ENCODE measurements at places on chromosomes 5 and 9.

- no peak for DNase-seq
Measured at GRCh38 chr5:6761333-6761732, 48.1 kb downstream of the TENT4A start.

GRCh38 chr9:72527801-72528195 lies 6.4 kb downstream of the TMC1 start:
- DNase-seq, result no peak

GRCh38 chr9:20032413-20033006 lies 243.7 kb upstream of the SLC24A2 start:
- peak; percentile 23 for DNase-seq

GRCh38 chr9:36993933-36994764 lies 39.9 kb downstream of the PAX5 start:
- DNase-seq, result no peak

DNA sequence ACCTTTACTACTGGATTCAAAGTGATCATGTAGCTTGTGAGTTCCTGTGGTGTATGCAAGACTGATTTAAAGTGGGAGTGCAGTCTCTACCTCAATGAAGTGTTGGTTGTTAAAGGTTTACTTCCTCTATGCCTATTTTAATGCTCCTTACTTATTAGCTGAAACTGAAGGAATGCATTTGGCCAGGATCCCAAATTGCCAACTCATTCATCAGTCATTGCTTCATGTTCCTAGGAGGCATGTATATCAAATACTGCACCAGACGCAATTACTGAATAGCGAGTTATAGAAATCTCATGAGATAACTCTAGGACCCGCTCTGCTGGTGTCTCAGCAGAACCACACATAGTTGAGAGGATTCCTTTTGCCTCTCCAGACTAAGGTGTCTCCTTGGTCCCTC lies 143.0 kb upstream of the RPS23 start:
- peak; percentile 55 for DNase-seq

DNA sequence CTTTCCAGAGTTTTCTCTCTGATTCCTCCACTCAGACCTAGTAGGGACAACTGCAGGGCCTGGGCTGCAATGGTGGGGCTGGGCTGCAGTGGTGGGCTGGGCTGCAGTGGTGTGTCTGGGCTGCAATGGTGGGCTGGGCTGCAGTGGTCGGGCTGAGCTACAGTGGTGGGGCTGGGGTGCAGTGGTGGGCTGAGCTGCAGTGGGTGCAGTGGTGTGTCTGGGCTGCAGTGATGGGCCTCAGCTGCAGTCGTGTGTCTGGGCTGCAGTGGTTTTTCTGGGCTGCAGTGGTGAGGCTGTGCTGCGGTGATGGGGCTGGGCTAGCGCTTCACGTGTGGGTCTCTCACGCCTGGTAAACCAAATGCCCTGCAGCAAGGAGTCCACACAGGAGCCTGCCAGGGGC lies 27.4 kb downstream of the ABO start:
- DNase-seq, result no peak

DNA sequence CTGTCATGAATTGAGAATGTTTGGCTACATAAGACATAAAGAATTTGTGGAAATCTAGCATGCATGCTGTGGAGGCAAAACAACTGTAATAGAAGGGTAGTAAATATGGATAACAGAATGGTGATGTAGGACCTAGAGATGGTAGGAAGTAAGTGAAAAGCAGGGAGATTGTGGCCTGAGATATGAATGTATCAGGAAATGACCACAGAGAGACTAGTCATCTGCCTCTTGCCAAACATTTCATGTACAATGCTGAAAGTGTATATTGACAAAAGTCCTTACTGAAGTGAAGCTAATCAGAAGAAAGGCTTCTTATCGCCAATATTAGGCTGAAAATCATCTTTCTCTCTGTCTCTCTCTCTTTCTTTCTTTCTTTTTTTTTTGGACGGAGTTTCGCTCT lies 873.1 kb upstream of the CTNND2 start:
- DNase-seq, result no peak

DNA sequence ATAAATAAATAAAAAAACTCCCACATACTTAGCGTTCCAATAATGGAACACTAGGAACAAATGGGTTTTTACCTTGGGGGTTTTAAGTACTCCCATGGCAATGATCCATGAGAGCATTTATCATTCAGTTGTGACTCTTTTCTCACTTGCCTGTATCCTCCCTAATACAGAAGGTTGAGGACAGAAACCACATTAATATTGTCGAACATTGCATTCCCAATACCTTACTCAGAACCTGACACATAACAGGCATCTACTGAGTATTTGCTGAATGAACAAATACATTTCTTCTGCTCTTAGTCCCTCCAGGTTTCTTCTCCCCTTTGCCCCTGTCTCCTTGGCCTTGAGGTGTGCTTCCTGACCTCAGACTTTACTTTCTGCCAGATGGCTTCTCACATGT lies 175.9 kb downstream of the CEMIP2 start:
- DNase-seq, result no peak

- DNase-seq, result no peak
Measured at GRCh38 chr9:98129451-98129881, 10.4 kb upstream of the TRIM14 start.

DNA sequence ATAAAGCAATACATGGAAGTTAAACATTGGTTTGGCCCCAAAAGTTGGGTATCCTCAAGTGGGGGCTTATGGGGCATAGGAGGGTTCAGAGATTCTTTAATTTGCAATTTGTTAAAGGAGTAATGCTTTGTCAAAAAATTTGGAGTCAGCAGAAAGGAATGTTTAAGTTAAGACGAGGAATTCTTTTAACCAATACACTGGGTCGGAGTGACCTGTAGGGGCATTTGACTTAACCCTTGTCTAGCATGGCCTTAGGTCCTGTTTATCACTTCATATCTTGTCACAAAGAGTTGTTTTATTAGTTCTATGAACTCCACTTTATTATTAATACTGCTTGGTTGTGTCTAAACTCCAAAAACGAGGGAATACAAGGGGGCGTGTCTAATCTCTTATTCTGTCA lies 656.1 kb upstream of the RORB start:
- no peak for DNase-seq

- DNase-seq, result no peak
Measured at GRCh38 chr9:114302727-114303126, 20.2 kb upstream of the ORM1 start.

DNA sequence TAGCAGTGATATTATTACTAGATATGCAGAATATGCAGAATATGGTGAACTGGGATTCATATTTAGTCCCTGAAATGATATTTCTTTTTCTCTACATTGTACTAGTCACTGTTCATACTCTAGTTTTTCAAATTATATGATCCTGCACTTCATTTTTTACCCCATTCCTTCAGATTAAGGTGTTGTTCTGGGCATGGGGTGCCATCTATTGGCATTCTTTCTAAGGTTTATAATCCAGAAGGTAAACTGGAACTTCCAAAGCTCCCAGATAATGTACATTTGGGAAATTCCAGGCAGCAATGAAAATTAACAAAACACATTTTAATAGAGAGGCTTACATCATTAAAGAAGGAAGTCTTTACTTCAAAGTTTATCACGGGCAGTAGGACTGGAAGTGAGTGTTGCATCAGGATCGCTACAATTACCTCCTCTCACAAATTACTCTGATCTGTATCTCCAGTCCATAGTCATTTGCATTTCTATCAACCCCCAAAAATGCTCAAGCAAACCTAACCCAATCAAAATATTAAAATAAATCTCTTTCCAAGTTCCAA lies 12.5 kb downstream of the RFX3 start:
- no peak for DNase-seq

GRCh38 chr5:177357146-177357458 lies 622 bp upstream of the RGS14 start:
- DNase-seq, result no peak

- peak; percentile 13 for DNase-seq
Measured at GRCh38 chr5:53123702-53124101, 14.1 kb upstream of the MOCS2 start.

GRCh38 chr5:96120120-96120519 lies 158.5 kb upstream of the ELL2 start:
- DNase-seq, result no peak

DNA sequence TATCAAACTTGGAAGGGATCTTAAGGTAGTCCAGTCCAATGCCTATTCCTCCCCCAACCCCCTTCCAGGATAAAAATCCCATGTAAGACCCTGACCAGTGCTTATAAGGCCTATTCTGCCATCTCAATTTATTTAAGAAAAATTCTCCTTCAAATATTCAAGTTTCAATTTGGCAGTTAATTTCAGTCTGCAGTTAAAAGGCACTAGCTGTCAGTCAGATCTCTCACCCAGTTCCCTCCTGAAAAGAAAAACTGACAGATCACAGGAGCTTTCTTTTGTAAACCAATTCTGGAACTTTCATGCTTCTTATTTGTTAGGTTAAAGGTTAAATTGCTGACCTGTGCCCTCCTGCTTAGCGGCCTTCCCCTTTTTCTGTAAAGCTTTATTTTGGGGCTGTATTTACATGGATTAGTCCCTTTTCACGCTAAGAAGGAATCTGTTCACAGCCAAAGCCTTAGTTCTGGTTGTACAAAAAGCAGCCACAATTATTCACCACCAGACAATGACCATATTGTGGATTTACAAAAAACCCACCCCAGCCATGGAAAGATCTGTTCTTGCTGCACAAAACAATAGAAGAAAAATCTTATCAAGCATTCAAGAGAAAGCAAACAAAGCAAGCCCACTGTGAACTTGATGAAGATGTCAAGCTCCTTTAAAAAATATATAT lies 68.7 kb downstream of the DENND1A start:
- DNase-seq, result no peak

DNA sequence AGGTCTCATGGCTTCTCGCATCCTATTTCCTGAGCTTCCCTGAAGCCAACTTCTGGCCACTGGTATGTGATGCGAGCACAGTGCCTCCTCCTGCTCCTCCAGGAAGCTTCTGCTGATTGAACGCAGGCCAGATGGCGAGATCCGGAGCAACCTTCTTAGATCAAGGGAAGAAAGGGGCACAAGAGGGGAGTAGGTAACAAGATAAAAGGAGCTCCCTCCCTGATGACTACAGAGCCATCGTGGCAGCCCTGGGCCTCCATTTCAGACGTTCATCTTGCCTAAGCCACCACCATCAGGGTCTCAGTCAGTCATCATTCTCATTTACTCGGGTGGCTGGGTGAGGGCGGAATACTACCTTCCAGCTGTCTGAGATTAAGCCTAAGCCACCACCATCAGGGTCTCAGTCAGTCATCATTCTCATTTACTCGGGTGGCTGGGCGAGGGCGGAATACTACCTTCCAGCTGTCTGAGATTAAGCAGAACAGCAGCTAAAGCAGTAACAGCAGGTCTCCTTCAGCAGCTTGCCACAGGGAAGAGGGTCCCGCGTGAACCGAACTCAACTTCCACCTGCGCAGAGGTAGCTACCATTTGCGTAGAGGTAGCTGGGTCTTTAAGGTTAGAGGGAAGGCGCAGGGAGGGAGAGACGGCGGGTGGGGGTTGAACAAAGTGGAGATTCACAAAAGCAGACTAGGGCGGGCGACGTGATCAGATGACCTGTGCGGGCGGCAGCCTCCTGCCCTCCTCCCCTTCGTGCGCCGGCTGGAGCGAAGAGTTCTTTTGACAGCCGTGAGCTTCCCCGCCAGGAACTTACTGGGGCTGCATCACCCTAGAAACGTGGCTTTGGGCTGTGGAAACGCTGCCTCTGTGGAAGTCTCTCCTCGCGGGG lies 27.9 kb upstream of the MGAT1 start:
- no peak for DNase-seq

DNA sequence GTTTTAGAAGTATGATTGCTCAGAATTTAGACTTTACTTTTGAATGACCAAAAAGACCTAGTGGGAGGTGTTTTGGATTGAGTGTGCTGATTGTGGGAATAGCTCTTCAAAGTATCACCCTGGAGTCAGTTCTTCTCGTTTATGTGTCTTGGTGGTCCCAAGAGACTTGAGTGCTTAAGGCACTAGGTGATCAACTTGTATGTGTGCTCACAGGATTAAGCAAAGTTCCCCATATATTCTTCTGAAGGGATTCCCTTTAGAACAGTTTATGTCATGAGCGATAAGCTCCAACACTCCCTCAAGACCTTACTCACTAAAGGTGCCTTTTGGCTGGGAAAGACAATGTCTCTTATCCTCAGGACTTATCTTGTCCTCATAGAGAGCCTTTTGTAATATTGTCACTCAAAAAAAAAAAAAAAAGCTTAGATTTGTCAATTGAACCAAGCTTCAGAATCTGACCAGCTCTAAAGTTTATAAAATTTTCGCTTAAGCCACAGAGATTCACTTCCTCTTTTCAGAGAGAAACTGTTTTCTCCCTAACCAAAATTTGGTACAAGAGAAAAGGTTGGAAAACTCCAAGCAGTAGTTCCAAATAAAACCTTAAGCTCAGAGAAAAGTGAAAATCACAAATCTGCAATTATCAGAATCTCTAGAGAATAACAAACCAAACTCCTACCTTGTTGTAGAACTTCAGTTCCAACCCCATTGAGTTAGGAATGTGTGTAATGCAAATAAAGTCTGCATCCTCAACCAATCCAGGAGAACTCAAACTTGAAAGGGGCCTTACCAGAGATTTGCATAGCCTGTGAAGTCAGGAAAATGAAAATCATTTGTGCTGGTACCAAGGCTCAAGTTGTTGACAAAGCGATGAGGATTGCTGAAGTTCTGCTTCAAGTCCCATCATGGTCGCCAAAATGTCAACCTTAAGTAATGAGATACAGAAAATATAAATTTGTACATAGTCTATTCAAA lies 40.0 kb upstream of the PDZD2 start:
- no peak for DNase-seq

DNA sequence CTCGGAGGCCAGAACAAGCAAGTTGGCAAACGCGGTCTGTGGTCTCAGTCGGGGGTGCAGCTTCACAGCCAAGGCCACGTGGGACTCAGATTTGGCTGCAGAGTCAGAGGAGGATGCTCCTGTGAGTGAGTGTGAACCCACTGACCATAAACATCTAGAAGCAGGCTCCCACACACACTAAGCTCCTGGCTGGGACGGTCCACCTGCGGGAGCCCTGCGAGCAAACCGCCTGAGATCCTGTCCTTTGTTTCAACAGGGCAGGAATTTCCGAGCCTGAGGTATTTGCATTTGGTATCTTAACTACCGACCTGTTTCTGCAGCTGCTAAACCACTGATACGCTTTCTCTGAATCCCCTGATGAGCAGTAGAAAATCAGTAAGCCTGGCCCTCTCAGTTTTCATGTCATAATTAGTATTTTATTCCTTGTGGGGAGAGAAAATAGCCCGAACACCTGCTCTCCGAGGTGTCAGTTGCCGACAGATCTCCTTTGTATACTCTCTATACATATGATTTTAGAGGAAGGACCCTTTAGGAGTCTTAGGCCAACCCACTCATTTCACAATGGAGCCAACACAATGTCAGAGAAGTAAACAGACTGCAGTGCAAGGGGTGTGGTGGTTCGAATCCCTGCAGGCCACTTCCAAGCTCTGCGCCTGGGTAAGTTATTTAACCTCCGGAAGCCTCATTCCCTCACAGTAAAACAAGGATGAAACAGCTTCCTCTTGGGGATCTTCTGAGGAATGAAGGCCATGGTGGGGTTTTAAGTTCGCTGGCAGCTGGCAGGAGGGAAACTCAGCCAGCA lies 40.9 kb upstream of the PWWP2A start:
- DNase-seq, result no peak

All from mesenchymal stem cell (in vitro differentiated cells and primary cell).